ENCODE measurements at places on chromosomes 7 and 10. TPM values are rescaled to one million over a fixed set of nuclear protein-coding genes. Genes with fewer than 3 reads are reported as not detected.

GNB2 gene
- 3.8 TPM for polyA plus RNA-seq

PTPRE gene
- 98.0 TPM for polyA plus RNA-seq

DGKB gene
- polyA plus RNA-seq, result 65.8 TPM

ATP6V1F gene
- 1,189 TPM for polyA plus RNA-seq

CDC14C gene
- polyA plus RNA-seq, result not detected

PVRIG gene
- polyA plus RNA-seq, result not detected

GPR15LG gene
- polyA plus RNA-seq, result not detected

PTPRN2 gene
- 1.4 TPM for polyA plus RNA-seq

AMZ1 gene
- polyA plus RNA-seq, result 0.36 TPM

IL2RA gene
- polyA plus RNA-seq, result not detected

CNOT4 gene
- 103 TPM for polyA plus RNA-seq

DYNC1I1 gene
- polyA plus RNA-seq, result 92.1 TPM

RHOBTB1 gene
- polyA plus RNA-seq, result 2.5 TPM

FZD1 gene
- 5.5 TPM for polyA plus RNA-seq

TAS2R5 gene
- polyA plus RNA-seq, result not detected

LBX1 gene
- not detected for polyA plus RNA-seq

ACTL6B gene
- 15.7 TPM for polyA plus RNA-seq

CDK14 gene
- polyA plus RNA-seq, result 98.2 TPM

CHN2 gene
- 20.8 TPM for polyA plus RNA-seq

HUS1 gene
- 17.2 TPM for polyA plus RNA-seq

GPR26 gene
- polyA plus RNA-seq, result 0.67 TPM

ZKSCAN5 gene
- 4.6 TPM for polyA plus RNA-seq

ZNF438 gene
- 2.8 TPM for polyA plus RNA-seq

KLLN gene
- 0.99 TPM for polyA plus RNA-seq

MMRN2 gene
- polyA plus RNA-seq, result 0.52 TPM

ANKRD30A gene
- polyA plus RNA-seq, result not detected

OIT3 gene
- polyA plus RNA-seq, result 0.39 TPM

AGR2 gene
- not detected for polyA plus RNA-seq

SLC18A2 gene
- polyA plus RNA-seq, result 1.1 TPM

SH2D4B gene
- polyA plus RNA-seq, result not detected

ANXA8 gene
- not detected for polyA plus RNA-seq

ZNF107 gene
- polyA plus RNA-seq, result 9.0 TPM

SGCE gene
- 101 TPM for polyA plus RNA-seq

ZNF804B gene
- polyA plus RNA-seq, result 0.08 TPM

IDI2 gene
- polyA plus RNA-seq, result not detected

CALHM2 gene
- polyA plus RNA-seq, result 0.22 TPM

CYP3A4 gene
- not detected for polyA plus RNA-seq

TBXAS1 gene
- 2.6 TPM for polyA plus RNA-seq

EGR2 gene
- not detected for polyA plus RNA-seq

H2BK1 gene
- not detected for polyA plus RNA-seq

AKR1C2 gene
- 29.0 TPM for polyA plus RNA-seq

GPC2 gene
- not detected for polyA plus RNA-seq

PANK1 gene
- polyA plus RNA-seq, result 2.2 TPM

All from Purkinje cell (primary cell).